ENCODE measurements at places on chromosomes 6 and 20.

DNA sequence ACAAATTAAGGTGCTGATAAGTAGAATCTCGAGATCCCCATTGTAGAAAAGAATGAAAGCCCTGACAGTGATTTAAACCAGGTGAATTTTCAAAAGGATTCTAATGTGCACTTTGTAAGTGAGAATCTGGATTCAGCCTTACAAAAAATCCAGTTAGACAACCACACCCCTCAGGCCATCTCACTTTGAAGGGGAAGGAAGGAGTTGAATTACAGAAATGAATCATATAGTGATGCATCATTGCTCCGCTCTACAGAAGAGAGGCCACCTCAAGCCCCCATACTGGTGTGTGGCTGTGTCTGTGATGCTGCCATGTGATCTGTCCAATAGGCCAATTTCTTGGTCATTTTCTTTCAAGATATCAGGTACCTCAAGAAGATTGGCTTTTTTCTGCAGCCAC, 85.5 kb upstream of the NT5E start:
- no peak for DNase-seq

DNA sequence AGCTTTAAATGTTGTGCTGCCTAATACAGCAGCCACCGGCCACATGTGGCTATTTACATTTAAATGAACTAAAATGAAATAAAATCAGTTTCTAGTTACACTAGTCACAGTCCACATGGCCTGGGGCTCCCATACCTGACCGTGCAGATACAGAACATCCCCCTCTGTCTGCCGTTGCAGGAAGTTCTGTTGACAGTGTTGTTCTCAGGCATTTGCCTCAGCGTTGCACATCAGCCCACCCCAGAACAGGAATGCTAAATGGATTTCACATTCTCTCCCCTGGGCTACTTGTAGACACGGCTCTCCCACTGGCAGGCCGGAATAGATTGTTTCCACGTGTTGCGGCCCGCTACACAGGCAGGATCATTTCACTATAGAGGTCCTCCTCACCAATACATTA, 26.3 kb downstream of the JAG1 start:
- no peak for DNase-seq

- DNase-seq: no peak
Measured at GRCh38 chr6:35372633-35373032, 30.3 kb downstream of the PPARD start.

GRCh38 chr6:111122458-111123286, 35.4 kb downstream of the SLC16A10 start:
- no peak for DNase-seq

DNA sequence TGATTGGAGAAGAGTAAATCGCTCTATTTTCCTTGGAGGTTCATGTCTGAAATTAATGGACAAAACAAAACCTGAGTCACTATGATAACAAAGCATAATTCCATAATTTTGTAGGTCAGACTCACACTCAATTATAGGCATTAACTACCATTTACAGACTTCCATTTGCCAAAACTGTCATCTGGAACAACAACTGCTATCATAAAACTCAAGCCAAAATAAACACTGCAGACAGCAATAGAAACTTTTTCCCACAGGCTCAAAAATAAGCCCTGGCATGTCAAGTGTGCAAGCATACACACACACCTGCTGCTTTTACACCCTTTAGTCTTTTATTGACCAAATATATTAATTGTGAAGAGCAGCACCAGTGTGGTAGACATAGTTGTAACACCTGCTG, 7.1 kb downstream of the MRPS10 start:
- DNase-seq: no peak

Data from NCI-H524 treated with DMSO at 0.1 percent for 48 hours (cell line).